ENCODE measurements at places on chromosomes 11 and 22.

- DNase-seq = no peak
These were observed 79.4 kb downstream of the TMPRSS5 start for GRCh38 chr11:113626736-113627135.

DNA sequence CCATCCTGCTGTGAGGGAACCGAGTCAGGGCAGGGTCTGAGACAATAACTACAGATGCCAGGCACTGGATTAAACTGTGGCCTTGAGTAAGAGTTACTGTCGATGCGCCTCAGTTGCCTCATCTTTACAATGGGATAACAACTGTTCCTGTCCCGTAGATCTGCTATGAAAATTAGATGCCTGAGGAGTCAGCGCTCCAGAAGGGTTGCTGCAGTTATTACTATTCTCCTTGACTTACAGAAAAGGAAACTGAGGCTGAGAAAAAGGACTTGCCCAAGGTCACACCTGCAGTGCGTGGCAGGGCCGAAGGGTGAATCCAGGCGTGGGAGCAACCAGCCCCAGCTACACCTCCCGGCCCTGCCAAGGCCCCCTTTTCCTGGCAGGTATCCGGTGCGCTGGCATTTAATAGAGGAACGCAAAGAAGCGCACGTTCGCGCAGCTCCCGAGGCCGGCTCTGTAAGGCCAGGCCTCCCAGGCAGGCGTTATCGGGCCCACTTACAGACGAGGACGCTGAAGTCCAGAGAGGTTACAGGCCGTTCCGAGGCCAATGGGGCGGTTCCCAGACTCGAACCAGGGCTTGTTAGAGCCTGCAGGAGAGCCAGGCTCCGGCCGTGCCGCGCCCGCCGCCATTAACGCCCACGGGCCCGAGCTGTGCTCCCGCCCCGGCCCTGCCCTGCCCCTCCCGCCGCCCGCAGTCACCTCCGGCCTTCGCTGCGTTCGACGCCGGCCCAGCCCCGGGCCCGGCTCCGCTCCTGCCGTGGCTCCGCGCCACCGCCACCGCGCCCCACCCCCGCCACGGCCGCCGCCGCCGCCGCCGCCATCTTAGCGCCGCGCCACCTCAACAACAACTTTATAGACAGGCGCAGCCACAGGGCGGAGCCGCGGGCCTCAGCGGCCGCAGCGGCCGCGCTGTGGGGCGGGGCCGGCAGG, at the start of gene C11orf68:
Gene C11orf68 (minus strand): TSS at position 852 of the 930 bp plus-strand sequence. CDS start 31 bp downstream, at position 821.
- no peak for DNase-seq

DNA sequence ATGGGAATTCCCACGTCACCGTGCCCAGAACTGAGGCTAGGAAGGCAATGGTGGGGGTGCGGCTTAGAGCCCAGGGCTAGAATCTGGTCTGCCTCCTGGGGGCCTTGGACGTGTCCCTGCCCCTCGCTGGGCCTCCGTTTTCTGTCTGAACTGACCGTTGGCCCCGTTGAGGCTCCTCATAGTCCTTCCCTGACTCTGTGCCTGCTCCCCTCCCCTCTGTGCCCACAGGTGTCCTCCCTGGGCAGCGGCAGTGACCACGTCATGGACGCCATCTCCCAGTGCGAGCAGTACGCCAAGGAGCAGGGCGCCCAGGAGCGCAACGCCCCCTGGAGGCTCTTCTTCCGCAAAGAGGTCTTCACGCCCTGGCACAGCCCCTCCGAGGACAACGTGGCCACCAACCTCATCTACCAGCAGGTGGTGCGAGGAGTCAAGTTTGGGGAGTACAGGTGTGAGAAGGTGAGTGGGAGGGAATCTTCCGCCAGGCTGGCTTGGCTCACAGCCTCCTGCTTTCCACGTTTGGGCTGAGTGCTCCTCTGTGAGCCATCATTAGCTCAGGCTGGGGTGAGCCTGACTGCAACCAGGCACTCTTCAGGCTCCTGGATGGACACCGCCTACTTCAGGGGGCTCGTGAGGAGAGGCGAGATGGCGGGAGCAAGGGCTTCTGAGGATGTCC, 63.9 kb downstream of the MYO7A start:
- DNase-seq = no peak

GRCh38 chr11:10686311-10686710, 7.2 kb downstream of the IRAG1 start:
- DNase-seq = no peak

- DNase-seq = no peak
These were observed 1071.2 kb downstream of the BRD1 start for GRCh38 chr22:48756146-48757111.
